ENCODE measurements at places on chromosomes 7 and 10. TPM values are rescaled to one million over a fixed set of nuclear protein-coding genes. Genes with fewer than 3 reads are reported as not detected.
A peak's percentile ranks its signal among the peaks of the same experiment; 100 is the strongest.

DNA sequence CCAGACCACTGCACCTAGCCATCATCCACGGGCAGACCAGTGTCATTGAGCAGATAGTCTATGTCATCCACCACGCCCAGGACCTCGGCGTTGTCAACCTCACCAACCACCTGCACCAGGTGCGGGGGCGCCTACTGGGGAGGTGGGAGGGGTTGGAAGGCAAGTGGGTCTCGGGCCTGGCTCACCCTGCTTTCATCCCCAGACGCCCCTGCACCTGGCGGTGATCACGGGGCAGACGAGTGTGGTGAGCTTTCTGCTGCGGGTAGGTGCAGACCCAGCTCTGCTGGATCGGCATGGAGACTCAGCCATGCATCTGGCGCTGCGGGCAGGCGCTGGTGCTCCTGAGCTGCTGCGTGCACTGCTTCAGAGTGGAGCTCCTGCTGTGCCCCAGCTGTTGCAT is 4.6 kb downstream of the NFKB2 start:
- DNase-seq: no peak

GRCh38 chr10:119243488-119243887 is 36.1 kb downstream of the GRK5 start:
- no peak for DNase-seq

DNA sequence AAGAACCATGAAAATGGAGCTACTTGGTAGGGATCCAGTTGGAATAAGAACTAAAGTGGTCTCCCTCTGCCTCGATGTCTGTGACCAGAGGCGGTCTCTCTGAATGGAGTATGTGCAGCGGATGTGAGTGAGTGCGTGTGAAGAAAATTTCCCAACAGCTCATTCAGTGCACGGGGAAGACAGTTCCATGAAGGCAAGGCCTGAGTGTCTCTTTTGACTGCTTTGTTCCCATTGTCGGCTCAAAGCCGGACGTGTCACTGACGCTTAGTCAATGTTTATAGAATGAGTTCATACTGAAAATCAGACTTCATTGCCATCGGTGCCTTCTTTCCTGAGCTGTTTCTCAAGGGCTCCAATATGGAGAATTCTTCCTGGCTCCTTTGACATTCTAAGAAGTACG is 55.3 kb upstream of the GRB10 start:
- DNase-seq: no peak

DNA sequence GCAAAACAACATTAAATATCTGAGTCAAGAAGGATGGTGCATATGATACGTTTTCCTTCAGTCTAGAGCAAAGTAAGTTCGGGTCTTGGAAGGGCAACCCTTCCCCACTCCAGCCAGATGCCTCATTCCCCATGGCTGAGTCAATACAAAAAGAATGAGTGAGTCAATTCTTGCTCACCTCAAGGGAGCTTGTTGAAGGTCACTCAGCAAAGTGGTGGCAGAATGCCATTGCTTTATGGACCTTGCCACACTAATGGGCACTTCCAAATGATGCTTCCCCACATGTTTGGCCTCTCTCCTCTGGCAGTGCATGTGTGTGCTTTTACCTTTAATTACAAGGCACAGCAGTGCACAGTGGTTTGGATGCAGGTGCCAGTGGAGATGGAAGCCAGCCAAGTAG is 296.5 kb downstream of the SORCS3 start:
- peak; percentile 7 for DNase-seq

STARD3NL gene
- 25.7 TPM for total RNA-seq
